ENCODE measurements at places on chromosomes 1 and 21.
A peak's percentile ranks its signal among the peaks of the same experiment; 100 is the strongest.

DNA sequence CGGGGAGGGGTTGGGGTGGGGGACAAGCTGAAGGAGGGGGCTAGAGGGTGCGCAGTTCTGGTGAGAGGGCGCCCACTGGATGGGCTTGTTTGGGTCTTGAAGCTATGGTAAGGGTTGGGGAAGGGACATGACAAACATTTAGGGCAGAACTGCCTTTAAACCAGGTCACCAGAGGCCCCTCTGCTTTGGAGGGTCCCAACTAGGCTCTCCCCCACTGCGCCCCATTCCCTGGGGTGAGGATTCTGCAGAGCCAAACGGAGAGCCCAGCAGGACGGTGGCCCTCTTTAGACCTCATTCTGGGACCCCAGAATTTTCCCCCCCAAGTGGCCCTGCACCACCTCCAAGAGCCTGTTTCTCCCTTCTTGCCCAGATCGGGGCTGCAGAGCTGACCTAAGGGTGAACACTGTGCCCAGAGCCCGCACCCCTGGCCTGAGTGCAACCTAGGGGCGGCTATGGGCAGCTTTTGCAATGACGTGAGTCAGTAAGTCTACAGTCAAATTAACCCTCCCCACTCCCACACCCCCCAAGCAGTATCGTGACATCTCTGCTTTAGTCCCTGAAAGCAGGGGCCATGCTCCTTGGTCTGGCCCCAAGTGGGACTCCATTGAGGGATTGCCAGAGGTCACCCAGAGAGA is 593.8 kb downstream of the MATN1 start:
- DNase-seq, result no peak

DNA sequence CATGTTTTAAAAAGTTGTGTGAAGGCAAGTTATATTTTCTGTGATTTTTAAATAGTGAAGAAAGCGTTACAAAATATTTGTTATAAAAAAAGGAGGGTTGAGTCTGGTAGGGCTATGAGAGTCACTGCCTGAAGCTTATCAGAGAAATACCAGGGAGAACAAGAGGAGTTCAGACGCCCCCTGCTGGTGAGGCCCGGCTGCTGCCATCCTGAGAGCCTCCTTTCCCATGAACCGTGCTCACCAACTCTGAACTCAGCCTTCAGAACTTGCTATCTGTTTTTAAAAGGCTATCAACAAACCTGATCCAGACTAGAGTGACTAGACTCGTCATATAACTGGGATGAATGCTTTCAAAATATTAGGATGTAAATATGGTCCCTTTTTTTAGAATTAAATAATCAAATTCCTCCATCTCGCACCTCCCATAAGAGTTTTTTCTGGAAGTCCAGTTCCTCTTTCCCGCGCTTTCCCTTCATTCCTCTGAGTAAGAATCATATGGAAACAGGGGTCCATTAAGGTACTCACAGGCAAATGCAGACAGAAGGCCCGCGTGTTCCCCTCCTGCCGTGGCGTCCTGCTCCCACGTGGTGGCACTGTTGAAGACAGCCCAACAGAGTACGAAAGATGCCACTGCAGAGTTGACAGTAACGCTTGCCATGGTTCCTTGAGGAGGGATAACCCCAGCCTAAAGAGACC is 26.2 kb upstream of the SPATA6 start:
- peak; percentile 36 for DNase-seq

- DNase-seq, result peak; percentile 82
Measured at GRCh38 chr21:42227909-42228708, 9.2 kb downstream of the ABCG1 start.

DNA sequence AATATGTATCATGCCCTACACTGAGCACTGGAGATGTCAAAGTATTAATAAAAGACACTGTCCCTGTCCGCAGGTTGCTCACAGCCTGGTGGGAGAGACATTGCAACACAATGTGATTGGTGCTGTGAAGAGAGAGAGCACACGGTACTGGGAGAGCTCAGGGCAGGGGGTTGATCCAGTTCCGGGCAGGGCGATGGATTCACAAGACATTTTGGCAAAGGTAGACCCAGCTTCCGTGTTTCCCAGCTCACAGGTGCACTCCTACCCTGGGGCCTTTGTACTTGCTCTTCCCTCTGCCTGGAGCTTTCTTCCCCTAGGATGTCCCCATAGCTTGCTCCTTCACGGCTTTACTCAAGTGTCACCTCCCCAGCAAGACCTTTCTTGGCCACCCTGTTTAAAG is 1.4 kb downstream of the PLA2G5 start:
- no peak for DNase-seq

- DNase-seq, result no peak
Measured at GRCh38 chr1:173714441-173714758, 381 bp upstream of the KLHL20 start.

- DNase-seq, result peak; percentile 54
Measured at GRCh38 chr1:37811027-37811655, 3.1 kb upstream of the YRDC start.

DNA sequence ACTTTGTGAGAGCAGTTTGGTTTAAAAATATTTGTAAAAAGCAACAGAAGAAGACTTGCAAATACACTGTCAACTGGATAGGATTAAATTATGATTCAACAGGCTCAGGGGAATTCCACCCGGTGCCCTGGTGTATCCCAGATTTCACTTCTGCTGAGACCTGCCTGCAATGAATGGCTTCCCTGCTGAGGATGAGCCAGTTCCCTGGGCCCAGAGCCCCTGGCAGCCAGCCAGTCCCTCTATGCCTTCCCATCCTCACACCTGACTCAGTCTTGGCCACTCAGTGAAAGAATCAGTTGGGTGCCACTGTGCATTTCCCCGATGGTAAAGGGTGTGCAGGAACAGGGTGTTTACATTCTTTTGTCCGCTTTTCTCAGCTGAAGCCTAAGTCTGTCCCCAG is 64.4 kb downstream of the KCTD3 start:
- no peak for DNase-seq

- no peak for DNase-seq
Measured at GRCh38 chr1:87399701-87400100, 71.0 kb downstream of the LMO4 start.

DNA sequence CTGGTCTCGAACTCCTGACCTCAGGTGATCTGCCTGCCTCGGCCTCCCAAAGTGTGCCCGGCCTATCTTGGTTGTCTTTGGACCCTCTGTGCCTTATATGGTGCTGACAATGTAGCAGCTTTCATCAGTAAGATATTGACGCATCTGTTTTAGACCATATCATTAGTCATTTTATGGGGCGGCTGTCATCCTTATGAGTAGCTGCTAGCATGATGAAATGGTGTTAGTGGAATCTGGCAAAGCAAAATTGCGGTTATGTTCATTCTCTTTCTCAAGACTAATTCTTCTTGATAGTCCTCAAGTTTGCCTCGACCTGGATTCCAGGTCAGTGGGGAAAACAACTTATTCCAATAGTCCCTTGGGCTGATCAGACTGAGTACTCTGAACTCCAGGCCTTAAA is 199.9 kb downstream of the PRDM2 start:
- no peak for DNase-seq

GRCh38 chr1:163174524-163175437 is 27.9 kb downstream of the RGS5 start:
- peak; percentile 69 for DNase-seq

DNA sequence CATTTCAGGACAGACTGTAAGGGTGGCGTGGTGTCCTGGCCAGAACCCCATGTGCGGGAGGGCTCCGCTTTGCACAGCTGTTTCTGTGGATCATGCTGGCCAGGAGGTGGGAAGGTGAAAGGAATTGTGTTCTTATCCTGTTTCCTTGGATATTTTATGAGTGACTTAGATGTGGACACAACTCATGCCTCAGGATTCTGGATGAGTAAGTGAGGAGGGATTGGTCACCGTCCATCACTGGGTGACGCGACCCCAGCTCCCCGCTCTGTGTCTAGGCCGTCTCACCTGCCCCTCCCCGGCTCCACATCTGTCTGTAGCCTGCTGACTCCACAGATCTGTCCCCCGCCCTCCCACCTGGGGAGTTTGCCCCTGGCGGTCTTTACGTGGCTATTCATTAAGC is 48.8 kb downstream of the PIK3CD start:
- DNase-seq, result no peak
